ENCODE measurements at places on chromosomes 1 and 21.

- no peak for DNase-seq
Observed at GRCh38 chr1:231485029-231485784, 43.3 kb upstream of the TSNAX start.

DNA sequence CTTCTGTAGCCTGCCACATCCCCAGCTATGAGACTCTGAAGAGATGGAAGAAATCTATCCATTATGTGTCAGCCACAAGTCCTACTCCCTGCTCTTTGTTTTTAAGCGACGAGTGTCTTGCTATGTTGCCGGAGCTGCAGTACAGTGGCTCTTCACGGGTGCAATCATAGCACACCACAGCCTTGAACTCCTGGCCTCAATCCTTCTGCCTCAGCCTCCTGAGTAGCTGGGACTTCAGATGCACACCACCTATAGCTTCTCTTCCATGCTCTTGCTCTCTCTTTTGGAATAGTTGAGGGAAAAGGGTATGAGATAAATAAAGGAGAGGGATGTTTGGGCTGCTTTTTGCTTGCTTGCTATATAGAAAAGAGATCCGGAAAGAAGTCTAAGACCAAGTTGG, 1.6 kb downstream of the TUFT1 start:
- DNase-seq, result no peak

DNA sequence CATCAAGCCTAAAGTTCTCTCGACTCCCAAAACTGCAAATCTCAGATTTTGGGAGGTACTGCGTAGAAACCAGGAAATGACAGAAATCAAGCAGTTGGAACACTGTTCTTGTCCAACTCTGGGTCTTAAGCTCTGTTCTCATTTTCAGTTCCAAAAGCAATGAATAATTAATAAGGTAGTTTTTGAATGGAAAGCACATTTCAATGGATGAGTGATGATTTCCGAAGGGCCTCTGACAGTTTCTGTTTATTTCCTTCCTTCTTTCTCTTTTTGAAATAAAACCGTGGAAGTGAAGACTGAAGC, 20.9 kb upstream of the TARBP1 start:
- DNase-seq, result no peak

DNA sequence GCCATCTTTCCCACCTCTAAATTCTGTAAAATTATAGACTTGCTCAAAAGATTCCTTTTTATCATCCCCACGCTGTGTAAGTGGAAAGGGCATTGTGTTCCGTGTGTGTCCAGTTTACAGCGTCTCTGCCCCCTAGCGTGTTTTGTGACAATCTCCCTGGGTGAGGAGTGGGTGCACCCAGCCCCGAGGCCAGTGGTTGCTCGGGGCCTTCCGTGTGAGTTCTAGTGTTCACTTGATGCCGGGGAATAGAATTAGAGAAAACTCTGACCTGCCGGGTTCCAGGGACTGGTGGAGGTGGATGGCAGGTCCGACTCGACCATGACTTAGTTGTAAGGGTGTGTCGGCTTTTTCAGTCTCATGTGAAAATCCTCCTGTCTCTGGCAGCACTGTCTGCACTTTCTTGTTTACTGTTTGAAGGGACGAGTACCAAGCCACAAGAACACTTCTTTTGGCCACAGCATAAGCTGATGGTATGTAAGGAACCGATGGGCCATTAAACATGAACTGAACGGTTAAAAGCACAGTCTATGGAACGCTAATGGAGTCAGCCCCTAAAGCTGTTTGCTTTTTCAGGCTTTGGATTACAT, 61.9 kb downstream of the POFUT2 start:
- DNase-seq, result no peak

- no peak for DNase-seq
Observed at GRCh38 chr1:170073893-170074249, 624 bp downstream of the KIFAP3 start.

GRCh38 chr1:112818990-112819689, 104.0 kb upstream of the PPM1J start:
- DNase-seq, result no peak

DNA sequence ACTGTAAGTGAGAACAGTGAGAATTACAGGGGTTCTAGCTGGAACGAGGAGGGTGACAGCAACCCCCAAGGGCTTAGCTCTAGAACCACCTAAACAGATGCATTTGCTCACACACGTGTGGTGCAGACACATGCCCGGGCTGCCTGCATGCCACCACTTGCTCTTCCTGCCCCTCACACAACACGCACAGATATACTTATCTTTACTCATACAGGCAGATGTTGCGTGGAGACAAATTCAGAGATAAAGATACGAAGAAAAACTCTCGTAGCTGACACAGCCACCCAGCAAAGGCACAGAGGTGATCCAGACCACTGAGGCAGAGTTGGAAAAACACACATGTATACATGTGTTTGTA, 13.5 kb downstream of the VANGL1 start:
- DNase-seq, result no peak

DNA sequence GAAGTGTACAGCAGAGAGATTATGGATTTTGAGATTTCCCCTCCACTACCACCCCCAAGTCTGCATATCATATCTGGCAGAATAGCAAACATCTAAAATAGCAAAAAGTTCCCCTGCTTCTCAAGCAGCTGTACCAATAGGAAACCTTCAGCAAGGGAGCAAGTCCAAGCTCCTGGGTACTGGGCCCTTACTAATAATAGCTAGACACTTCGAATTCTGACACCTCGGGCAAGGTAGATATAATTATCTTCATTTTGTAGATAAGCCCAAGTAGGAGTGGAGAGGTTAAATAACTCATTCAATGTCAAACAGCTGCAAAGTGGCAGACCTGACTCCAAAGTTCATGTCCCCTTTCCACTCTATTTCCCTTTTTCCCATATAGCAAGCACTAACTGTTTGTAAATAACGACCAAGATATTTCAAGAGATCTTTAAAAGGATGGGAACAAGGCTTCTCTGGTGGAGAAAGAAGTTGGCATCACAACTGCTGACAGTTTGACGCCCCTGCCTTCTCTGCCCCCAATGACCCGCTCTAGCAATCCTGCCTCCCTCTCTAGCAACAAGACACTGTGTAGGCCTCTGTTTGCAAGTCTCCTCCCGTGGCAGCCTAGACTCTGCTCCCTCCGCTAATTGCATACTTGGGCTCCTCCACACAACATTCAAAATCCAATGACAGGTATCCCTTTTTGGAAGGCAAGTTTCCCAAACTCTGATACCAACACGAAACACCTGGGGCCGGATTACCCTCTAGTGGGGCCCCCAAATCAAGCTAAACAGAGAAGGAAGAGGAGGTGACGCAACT, 18.7 kb upstream of the ADAR start:
- no peak for DNase-seq

DNA sequence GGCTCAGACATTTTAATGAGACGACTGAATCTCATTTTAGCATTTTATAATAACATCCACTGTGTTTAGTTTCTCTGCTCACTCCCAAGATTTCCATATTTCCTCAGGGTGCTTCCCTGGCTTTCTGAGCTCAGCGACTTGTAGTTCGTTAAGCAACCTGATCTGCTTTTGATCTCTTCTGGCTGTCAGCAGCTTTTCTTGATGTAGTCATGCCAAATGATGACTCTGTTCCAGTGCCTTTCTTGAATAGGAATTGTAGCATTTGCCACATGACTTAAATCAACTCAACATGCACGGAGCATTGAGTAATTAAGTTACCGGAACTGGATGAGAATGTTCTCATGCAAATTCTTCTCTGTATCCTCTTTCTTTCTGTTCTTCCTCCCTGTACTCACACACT, 246.1 kb downstream of the FMN2 start:
- DNase-seq, result no peak

GRCh38 chr21:33963848-33964555, 48.4 kb upstream of the ATP5PO start:
- no peak for DNase-seq

- DNase-seq, result no peak
Observed at GRCh38 chr1:6418668-6419396, 887 bp downstream of the HES2 start.

DNA sequence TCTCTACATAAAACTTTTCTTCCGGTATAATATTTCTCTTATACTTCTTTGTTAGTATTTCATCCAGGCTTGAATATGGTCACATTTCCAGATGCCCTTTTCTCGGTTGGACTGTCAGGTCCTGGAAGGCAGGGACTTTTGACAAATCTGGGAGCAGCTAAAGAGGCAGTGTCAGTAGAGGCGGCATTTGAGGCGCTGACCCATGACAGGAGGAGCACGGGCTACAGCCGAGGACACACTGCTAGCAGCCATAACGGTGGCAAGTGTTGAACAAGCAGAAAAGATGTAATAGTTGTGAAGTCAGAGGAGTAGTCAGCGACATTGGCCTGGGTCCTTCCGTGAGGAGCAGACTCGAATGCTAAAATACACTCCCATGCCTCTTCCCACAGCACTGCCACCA, 14.5 kb upstream of the NRIP1 start:
- no peak for DNase-seq

DNA sequence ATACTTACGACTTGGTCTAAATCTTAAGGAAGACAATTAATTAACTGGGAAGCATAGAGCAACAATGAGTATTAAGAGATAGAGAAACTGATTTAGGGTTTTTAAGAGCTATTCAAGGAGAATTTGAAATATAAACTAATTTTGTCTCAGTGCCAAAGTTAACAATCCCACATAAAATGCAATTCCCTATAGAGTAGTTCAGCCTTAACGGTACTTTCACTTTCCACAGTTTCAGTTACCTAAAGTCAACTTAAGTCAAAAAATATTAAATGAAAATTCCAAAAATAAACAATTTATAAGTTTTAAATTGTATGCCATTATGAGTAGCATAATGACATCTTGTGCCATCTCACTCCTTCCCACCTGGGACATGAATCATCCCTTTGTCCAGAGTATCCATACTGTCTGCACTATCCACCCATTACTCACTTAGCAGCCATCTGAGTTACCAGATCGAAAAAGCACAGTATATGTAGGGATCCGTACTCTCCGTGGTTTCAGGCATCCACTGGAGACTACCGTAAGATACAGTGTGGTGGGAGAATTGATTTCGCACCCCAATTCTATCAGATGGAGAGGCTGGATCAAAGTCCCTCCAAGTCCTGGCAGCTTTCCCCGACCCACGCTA, 4.8 kb upstream of the SARS1 start:
- DNase-seq, result no peak

DNA sequence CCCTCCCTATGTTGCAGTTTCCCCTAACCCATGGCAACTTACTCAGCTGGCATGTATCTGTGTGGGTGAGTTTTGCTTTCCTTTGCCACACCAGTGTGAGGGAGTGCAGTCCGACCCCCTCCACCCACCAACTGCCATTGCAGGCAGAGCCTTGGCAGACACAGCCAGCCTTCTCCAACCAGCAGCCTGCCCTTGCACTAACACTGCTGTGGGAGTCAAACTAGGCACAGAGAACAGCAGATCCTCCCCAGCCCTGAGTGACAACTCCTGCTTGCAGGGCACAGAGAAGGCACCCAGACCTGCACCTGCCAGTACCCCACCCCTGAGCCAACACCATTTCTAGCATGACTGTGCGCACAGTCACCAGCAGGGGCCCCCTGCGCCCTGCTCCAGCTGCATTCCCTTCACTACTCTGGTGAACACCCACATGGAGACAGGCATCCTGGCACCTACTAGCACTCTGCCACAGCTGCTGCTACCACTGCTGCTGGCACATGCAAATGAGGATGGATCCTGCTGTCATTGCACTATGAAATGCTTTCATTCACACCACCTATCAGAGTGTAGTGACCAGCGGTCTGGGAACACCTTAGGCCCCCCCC, 98.4 kb downstream of the MAGI3 start:
- no peak for DNase-seq

GRCh38 chr1:54977533-54978297, 2.7 kb upstream of the TMEM61 start:
- no peak for DNase-seq

- DNase-seq, result no peak
Observed at GRCh38 chr1:6955357-6956094, 170.3 kb downstream of the CAMTA1 start.

DNA sequence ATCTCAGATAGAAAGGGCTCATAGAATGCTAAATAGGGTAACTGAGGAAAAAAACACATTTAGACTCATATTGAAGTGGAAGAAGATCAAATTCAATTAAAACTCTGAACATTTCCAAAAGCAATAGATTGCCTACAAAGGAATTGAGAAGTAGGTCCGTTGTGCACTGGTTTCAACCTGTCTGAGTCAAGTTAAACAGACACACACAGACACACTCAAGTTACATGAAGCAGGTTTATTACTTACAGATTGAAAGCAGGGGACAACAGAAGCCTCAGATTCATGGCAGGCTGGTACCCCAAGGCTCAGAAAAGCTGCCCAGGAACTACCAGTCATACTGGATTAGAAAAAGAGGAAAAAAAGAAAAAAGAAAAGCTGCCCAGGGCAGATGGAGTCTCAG, 20.7 kb upstream of the S100A2 start:
- no peak for DNase-seq

GRCh38 chr21:27953340-27954045, 986.6 kb upstream of the ADAMTS5 start:
- DNase-seq, result no peak

GRCh38 chr1:181643631-181644030, 160.3 kb downstream of the CACNA1E start:
- no peak for DNase-seq

DNA sequence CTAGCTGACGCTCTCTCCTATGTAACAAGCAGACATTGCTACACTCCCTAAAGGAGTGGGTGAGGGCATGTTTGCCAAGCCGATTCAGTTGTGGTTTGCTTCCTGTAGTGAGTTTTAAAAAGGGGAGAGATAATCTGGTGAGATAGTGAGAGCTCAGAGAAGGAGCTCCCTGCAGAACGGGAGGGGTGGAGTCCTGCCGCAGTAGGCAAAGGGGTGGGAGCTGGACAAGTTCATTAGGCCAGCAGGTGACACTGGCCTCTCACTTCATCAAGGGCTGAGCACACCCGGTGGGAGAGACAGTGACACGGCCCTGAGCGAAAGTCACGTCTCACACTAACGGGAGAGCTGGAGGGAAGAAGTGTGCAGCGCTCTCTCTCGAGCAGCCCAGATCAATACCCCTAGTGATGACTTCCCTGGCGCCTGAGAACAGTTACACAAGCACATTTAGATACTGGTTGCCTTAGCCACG, 144.0 kb upstream of the CD34 start:
- DNase-seq, result no peak

DNA sequence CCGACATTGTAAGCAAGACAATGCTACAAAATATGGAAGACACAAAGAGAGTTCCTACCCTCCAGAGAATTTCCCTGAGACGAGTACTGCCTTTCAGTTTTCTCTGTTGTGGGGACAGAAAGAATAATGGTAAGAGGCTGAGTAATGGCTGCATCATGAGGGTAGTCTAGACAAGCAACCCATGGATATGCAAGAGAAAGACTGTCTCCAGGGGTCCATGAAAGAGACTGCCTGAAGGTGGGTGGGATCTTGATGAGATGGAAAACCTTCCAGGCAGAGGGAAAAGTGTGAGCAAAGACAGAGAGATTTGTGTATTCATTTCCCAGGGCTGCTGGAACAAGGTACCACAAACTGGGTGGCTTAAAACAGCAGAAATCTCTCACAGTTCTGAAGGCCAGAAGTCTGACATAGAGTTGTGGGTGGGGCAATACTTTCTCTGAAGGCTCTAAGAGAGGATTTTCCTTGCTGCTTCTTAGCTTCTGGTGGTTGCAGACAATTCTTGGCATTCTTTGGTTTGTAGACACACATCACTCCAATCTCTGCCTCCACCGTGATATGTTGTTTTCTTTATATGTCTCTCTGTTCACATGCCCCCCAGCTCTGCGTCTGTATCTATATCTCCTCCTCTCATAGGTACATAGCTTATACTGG, 41.4 kb downstream of the ANP32E start:
- no peak for DNase-seq
